Stimulated activated CD4-positive, alpha-beta T cell treated with anti-CD3 and anti-CD28 coated beads, Interleukin-2, amount 100 ng/mL, for 24 hours (primary cell): ENCODE measurements at places on chromosomes 12 and 14.

- no peak for DNase-seq
Observed at GRCh38 chr14:35369701-35370191, 34.8 kb downstream of the NFKBIA start.

DNA sequence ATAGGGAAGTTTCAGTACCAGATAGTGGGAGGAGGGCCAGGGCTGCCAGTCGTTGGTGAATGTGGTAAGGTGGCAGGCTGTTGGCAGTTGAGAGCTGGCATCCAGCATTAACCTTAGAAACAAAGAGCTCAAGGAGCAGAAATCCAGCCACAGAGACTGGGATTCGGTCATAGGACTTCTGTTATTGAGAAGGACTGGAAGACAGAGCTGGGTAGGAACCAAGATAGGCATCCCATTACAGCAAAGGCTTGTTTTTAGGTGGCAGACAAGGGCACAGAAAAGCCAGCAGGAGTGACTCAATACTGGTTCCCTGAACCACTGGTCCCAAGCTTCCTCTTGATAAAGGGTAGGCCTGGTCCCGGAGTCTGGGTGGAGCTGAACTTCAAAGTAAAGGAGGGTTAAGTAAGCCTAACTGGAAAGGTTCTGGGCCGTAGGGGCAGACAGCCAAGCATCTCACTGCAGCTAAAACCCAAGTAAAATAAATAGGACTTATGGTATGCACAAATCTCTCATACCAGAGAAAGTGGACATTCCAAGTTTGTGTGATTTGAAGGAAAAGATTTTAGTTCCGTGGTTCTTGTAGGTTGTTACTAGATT, 147.9 kb downstream of the ETV6 start:
- no peak for DNase-seq

GRCh38 chr12:66620026-66620425, 58.9 kb downstream of the GRIP1 start:
- no peak for DNase-seq

GRCh38 chr12:121297435-121297991, 1.0 kb upstream of the CAMKK2 start:
- peak; percentile 60 for DNase-seq

GRCh38 chr12:127267128-127267527, 999.8 kb upstream of the TMEM132C start:
- no peak for DNase-seq

- no peak for DNase-seq
Observed at GRCh38 chr12:5072311-5072710, 28.6 kb downstream of the KCNA5 start.

DNA sequence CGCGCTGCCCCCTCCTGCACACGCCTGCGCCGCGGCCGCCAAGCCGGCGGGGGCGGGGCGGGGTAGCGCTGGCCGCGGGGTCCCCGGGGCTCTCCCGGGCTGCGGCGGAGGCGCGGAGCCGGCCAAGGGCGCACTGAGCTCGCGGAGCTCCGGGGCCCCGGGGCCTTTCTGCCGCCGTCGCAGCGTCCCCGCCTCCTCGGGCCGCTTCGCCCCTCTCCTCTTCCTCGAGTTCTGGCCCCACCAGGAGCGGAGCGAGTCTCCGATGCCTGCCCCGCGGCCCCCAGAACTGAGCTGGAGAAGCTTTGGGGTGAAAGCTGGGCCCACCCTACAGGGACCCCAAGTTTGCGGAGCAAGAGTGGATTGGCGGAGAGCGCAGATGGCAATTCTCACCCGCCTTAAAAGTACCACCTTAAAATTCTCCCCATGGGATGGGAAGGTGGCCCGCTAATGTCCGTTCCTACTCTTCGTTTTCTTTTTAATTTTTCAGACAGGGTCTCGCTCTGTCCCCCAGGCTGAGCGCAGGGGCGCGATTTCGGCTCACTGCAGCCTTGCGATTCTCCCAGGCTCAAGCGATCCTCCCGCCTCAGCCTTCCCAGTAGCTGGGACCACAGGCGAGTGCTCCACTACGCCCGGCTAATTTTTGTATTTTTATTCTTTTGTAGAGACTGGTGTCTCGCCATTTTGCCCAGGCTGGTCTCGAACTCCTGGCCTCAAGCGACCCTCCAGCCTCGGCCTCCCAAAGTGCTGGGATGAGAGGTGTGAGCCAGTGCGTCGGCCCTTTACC, 129.6 kb downstream of the NDUFA12 start:
- no peak for DNase-seq

DNA sequence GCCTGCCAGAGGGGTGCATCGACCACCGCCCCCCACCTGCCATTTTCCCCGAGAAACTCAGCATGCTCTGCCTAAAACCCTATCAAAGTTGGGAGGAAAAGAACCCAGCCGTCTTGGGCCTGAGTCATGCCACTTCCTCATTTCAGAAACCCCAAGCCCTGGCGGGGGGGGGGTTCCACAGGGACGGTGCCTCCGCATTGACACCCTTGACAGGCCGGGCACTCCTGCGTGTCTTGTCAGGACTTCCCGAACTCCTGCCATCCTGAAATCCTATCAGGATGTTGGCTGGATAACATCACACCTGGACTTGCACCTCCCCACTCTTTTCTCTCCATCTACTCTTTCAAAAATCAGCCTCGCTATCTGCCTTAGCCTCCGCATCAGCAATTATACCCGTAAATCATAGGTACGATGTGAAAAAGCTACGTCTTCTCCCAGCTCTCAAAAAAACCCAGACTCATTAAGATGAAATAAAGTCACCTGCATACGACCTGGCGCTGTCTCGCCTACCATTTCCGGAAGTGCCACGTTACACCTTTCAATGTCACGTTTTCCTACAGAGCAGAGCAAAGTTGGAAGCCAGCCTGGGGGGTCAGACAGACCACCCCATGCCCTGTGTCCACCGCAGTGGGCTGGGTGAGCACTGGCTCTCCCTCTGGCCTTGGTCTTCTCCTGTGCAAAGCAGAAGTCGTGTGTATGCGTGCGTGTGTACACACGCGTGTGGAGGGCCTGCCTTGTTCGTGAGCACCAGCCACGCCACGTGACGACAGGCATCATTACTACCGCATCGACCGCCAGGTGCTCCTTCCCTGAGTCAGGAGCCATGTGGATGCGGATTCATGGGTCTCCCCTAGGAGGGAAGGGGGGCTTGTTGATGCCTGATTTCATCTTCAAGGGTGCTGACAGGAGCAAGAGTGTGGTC, 96.7 kb downstream of the RFLNA start:
- peak; percentile 63 for DNase-seq

GRCh38 chr12:77299001-77299400, 233.6 kb upstream of the E2F7 start:
- DNase-seq, result no peak

GRCh38 chr14:65255029-65255545, 152.8 kb upstream of the MAX start:
- no peak for DNase-seq

- no peak for DNase-seq
Observed at GRCh38 chr12:74747305-74747704, 209.7 kb downstream of the ATXN7L3B start.

GRCh38 chr12:100215209-100215608, 14.6 kb downstream of the ACTR6 start:
- DNase-seq, result no peak

DNA sequence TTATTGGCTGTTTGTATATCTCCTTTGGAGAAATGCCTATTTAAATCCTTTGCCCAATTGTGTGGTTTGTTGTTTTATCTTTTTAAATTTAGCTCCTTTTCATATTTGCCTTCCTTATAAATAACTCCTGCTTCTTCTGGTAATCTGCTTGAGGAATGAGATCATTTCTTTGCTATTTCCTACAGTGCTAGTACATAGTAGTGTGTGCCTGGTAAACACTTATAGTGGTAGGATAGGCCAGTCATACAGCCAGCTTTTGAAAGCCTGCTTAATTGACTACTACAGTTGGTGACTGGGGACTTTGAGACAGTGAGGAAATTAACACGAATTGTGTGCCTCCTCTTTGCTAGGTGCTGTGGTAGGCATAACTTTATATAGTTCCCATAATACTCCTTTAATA, 68.7 kb downstream of the BORCS5 start:
- DNase-seq, result no peak

- no peak for DNase-seq
Observed at GRCh38 chr14:100544506-100545141, 42.6 kb downstream of the BEGAIN start.

DNA sequence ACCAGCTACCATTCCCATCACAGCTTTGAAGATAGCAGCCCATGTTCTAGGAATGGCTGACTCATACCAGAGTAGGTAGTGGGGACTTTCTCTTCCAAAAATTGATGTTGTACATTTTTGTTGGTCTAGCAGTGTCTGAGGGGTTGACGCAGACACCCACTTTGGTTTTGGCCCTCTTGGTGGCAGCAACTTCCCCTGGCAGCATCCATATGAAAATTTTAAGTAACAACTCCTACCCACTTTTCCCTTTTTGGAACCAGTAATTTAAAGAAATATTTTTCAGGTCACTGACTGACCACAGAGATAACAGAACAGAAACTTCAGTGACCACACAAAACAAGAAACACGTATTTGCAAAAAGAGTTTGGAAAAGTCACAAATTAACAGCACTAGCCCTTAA, 162.0 kb upstream of the TMCC3 start:
- no peak for DNase-seq

GRCh38 chr12:122078141-122079032, at the start of gene MLXIP:
MLXIP (plus strand) TSS chr12:122078756; CDS start chr12:122078854, 98 bp downstream.
- peak; percentile 88 for DNase-seq

- no peak for DNase-seq
Observed at GRCh38 chr14:92670160-92670559, 78.3 kb downstream of the LGMN start.

- DNase-seq, result peak; percentile 68
Observed at GRCh38 chr14:75578102-75578785, at the start of gene FLVCR2. FLVCR2 (plus strand) TSS chr14:75578620; CDS start chr14:75578973, 353 bp downstream.

GRCh38 chr14:51921026-51921425, 60.6 kb downstream of the GNG2 start:
- DNase-seq, result no peak

DNA sequence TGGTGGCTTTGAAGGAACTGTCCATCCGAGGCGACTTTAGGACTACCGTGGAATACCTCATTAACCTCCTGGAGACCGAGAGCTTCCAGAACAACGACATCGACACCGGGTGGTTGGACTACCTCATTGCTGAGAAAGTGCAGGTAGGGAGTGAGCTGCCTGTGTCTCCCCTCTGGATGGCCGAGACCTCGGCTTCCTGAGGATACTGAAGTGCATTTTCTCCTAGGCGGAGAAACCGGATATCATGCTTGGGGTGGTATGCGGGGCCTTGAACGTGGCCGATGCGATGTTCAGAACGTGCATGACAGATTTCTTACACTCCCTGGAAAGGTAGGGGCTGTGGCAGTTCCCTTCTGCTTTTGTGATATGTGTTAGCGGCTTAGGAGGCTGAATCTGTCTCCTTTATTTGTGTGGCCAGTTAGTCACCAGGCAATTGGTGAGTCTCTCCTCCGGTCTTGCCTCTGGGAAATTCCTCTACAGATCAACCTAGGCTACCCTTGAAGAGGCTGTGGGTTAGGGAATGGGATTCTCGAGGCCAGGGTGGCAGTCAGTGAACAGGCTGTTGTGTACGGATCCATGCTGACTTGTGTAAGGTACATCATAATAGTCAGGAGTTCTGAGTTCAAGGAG, 75.3 kb downstream of the ACACB start:
- DNase-seq, result no peak

GRCh38 chr12:22115711-22116110, 69.7 kb downstream of the CMAS start:
- no peak for DNase-seq

DNA sequence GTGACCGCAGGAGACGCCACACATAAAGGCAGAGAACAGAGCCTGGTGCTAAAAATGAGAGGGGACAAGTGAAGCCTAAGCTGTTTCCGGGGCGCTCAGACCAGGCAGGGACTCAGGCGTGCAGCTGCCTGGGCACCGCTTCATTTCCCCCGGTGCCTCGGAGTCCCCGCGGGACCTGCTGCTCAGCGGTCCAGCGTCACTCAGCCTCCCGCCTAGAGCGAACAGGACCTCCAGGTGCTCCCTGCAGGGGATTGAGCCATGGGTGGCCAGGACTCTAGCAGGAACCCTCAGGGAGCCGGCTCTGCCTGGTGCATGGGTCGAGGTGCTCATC, 31.0 kb downstream of the CCDC85C start:
- DNase-seq, result no peak

DNA sequence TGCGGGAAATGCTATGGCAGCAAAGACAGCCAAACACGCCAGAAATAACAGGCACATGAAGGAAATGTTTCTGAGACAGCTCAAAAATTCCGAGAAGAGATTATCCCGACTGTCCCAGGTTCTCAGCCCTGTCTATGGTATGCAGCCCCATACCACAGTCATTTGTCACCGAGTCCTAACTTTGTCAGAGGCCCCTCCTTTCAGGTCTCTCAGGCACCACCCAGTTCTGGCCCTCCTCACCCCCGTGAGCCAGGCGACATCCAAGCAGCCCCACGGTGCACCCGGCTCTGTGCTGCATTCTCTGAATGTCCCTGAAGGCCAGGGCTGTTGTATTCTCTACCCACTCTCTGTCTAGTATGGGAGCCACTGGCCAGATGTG, 24.0 kb downstream of the SSH1 start:
- no peak for DNase-seq

DNA sequence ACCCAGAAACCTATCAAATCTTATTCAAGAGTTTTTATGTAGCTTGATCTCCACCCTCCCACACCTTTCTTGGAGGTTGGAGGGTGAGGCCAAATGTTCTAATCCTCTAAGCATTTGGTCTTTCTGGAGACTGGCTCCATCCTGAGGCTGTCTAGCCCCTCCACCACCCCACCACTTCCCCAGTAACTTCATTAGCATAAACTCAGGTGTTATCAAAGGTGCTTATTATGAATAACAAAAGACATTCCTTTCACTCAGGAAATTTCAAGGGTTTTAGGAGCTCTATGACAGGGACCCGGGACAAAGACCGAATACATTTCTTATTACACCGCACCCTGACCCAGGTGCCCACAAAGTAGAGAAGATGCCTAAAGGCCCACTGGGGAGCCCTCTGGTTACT, 2.8 kb upstream of the TMEM229B start:
- DNase-seq, result no peak

DNA sequence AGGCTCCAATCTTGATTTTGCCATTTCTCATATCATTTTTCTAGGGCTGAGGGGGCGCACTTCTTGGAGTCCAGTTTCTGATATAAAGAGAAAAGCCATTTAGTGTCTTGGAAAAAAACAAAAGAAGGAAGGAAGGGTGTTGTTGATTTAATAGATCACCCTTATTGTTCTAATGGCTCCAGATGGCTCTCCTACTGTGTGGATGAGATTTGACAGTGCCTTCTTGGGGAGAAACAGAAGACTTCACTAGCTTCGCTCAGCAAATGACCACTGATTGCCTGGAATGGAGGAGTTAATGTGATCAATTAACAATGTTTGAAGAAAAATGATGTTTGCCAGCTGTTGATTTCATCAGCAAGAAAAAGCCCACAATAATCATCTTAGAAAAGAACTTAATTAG, 216.2 kb downstream of the APAF1 start:
- no peak for DNase-seq

GRCh38 chr12:88856201-88856600, 275.9 kb upstream of the KITLG start:
- DNase-seq, result no peak
